ENCODE measurements at places on chromosomes 1 and 21.

GRCh38 chr1:10950316-10951172 is 61.9 kb upstream of the TARDBP start:
- DNase-seq = no peak

GRCh38 chr1:59554011-59554663 is 257.2 kb downstream of the FGGY start:
- DNase-seq = no peak

DNA sequence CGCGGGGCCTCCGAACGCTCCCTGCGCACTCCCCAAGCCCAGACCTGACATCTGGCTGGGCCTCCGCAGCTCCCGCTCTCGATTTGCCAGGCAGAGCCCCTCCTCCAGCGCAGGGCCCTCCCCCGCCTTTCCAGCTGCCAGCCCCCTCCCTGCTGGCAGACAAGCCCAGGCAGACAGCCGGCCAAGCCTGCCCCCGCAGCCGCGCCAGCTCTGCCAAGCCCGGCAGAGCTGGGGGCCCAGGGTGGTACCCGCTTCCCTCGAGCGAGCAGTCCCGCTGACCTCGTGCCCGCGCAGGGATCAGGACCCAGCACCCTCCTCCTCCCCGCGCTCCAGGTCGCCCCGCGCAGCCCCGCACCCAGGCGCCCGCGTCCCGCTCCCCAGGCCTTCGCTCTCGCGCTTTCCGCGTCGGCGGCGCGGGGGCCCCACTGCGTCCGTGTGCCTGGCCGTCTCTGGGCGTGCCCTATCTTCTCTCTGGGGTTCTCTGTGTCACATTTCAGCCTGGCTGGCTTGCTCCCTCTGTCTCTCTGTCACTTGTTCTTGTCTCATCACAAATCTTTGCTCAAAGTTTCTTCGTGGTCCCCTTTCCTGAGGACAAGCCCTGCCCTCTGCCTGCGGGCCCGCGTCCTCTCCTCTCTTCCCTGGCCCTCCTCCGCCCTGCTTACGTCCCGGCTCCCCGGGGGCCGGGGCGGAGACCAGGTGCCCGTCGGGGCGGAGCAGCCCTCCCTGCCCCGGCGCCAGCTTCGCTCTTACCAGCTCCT is 580 bp downstream of the INKA2 start:
- DNase-seq = no peak

GRCh38 chr1:162381383-162381782 is at the start of gene C1orf226:
Gene C1orf226, plus strand, starts transcription at chr1:162381728. Its CDS starts 174 bp downstream, at chr1:162381902.
- DNase-seq = no peak

DNA sequence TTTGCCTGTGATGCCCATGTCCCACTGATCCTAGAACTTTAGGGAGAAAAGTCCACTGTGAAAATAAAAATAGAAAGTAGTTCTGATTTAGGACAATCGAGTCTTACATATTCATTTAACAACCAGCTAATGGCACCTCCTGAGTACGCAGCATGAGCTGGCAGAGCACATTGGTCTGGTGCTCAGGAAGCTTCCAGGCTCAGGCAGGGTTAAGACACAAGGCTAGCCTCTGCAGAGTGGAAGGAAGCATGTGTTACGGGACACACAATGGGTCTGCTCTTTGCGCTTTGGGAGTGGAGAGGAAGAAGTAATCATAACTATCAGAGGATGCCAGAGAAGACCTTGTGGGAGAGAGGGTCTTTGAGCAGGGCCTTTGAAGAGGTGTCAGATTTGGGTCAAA is 4.2 kb upstream of the KLHDC8A start:
- DNase-seq = no peak

DNA sequence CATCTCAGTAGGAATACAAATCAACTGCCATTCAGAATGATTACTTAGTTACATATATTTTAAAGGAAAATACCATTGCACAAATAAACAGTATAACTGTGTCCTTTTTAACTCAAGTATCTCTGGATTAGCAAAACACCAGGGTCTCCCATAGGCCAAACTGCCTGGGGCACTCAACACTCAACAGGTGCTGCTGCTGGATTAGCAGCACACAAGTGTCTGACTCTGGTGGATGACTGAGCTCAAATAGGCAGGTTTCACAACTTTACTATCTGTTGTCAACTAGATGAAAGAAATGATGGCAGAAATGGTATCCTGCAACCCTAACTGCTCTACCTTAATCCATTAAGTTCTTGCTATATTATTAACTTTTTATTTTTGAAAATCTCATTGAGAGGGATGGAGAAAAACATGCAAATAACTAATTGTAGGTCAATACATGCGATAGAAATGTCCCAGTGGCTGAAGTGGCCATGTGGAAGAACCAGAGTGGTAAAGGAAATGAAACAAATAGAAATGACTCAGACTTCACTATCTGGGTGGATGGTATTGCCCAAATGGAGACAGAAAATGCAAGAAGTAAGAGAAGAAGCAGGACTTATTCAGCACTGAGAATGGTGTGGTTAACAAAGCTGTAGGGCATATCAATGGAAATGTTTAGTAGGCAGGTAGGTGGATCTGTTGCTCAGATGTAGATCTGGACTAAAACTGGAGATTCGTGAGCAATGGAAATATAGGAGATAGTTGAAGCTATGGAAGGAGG is 90.8 kb upstream of the CCDC190 start:
- DNase-seq = no peak

DNA sequence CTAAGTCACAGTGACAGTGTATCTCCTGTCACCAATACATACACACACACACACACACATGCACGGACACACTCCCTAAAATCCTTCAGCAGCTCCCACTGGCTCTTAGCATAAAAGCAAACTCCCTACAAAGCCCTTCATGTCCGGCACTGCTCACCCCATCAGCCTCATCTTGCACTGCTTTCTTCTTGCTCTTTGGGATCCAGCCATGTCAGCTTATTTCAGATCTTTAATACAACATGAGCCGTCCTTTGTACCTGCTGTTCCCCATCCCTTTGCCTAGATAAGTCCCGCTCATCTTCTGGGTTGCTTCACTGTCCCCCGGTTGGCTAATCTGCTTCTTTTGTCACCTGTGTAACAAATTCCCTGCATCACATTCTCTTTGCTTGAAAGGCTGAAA is 82.1 kb upstream of the VAV3 start:
- no peak for DNase-seq

GRCh38 chr1:153789478-153790034 is 14.3 kb downstream of the SLC27A3 start:
- DNase-seq = no peak

GRCh38 chr1:212689196-212689725 is 10.4 kb downstream of the BATF3 start:
- no peak for DNase-seq

- no peak for DNase-seq
Observed at GRCh38 chr1:58999676-59000075, 215.8 kb upstream of the JUN start.

GRCh38 chr1:67571406-67571805 is 113.6 kb upstream of the GADD45A start:
- no peak for DNase-seq

DNA sequence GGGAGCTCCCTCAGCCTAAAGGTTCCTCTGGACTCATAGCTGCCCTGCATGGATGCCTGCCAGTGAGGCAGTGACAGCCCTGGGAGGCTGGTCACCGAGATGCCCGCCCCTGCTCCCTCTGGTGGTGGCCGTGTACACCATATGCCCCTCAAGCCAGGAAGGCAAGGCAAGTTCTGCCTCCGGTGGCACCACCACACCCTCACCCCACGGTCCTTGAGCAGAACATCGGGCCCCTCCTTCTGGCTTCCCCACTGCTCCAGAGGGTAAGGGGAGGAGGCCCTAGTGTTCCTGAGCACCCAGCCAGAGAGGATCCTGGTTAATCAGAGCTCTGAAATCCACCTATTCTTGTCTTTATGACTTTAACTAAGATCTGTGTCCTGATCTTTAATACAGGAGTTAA is 1.5 kb upstream of the S100A14 start:
- peak; percentile 47 for DNase-seq

DNA sequence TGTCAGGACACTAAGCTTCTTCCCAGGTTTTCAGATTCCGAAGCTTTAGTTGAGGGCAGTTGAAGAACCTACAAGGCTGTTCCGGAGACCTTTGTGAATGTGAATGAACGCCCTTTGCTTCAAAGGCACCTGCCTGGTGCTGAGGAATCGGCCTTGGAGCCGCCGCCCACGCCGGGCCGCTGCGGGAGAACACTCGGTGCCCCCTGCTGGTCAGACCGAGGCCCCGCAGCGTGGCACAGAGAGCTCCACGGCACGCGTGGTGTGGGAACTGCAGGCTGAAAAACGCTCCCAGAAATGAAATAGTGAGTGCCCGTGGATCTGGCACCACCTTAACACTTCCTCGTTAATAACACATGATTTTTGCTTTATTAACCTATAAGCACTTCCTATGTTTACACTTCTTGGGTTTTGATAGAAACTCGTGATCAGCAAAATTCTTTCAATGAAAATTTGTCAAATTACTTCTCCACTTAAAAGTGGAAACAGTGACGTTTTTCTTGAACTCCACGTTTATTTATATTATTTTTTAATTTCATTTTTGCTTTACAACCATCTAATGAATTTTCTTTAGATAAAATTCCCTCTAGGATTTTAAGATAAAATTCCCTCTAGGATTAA is 460.6 kb downstream of the DSCAM start:
- DNase-seq = no peak

DNA sequence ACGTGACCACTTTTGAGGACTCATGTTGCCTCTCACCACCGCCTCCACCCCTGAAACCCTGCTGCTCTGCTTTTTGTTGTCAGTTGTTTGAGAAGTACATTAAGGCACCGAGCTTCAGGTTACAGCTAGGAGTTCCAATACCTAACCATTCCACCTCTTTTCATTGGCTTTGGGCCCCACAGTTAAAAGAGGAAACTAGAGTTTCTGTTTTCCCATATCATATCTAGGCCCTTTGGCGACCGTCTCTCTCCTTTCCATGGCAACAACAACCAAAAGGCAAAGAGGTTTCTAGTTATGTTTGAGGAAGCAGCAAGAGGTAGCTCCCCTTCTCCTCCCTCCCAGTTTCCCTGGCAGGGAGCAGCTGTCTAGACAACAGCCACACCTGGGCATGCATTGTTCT is 5.9 kb downstream of the ANKRD35 start:
- DNase-seq = no peak

- DNase-seq = no peak
Observed at GRCh38 chr1:205907794-205908193, 35.5 kb downstream of the SLC26A9 start.

GRCh38 chr1:1364266-1364665 is 5.9 kb upstream of the MXRA8 start:
- DNase-seq = no peak

- DNase-seq = peak; percentile 72
Observed at GRCh38 chr1:11272832-11273594, at the start of gene UBIAD1. Gene UBIAD1, plus strand, starts transcription at chr1:11273198. Its CDS starts 334 bp downstream, at chr1:11273532.

- DNase-seq = no peak
Observed at GRCh38 chr1:155698382-155699038, 9.6 kb downstream of the DAP3 start.

GRCh38 chr1:153881751-153882150 is 41.0 kb downstream of the GATAD2B start:
- no peak for DNase-seq

DNA sequence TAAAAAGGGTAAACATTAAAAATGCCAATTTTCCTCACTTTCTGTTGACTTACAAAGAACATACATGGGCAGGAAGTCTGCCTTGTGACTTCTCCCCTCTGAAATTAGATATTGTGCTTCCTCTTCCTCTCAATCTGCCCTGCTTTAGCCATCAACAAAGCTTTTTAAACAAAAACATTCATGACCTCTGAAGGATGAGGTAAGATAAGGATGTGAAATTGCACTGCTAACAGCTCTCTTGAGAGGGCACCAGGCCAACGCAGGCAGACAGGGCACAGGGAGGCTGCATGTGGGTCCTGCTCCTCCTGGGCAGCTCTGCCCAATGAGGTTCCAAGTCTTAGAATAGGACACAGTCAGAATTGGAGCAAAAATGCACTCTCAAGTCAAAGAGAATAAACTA is 62.1 kb downstream of the DEGS1 start:
- DNase-seq = no peak

DNA sequence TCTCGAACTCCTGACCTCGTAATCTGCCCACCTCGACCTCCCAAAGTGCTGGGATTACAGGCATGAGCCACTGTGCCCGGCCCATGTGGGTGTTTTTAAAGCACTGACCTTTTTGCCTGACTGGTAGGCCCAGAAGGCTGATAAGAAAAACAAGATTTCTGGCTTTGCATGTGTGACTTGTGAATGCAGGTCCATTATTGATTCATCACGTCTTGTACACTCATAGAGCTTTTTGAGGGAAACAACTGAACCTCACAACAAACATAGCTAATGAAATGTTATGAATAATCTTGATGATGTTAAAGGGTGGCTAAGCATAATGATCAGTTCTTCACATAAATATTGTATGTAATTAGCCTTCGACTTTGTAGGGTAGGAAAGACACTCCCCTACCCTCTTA is 140.9 kb upstream of the UBE2U start:
- no peak for DNase-seq

DNA sequence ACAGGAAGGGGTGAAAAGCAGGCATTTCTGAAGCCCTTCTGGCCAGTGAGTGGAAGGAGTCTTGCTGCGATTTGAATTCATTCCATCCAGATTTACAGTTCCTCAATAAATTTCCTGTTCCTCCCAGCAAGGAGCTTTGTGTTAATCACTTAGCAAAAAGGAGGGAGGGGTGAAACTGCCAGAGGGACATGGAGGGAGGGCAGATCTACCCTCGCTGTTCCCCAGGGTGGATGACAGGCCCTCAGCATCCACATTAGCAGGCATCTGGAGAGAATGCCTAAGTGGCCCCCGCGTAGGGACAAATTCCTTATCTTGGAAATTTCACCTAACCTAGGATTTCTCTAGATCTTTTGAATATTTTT is 1.2 kb downstream of the ETV3 start:
- DNase-seq = no peak

All from stimulated activated CD8-positive, alpha-beta memory T cell treated with anti-CD3 and anti-CD28 coated beads, Interleukin-7, amount 100 ng/mL, for 1 hour (primary cell).